ENCODE measurements at places on chromosomes 2 and 18. TPM values are rescaled to one million over a fixed set of nuclear protein-coding genes. Genes with fewer than 3 reads are reported as not detected.
A peak's percentile ranks its signal among the peaks of the same experiment; 100 is the strongest.

The IL1RN gene
- not detected for total RNA-seq

The ANKRD30B gene
- total RNA-seq, result not detected

The IL18R1 gene
- 0.51 TPM for total RNA-seq

The ANTXR1 gene
- 7.5 TPM for total RNA-seq

The EPB41L3 gene
- 16.8 TPM for total RNA-seq

The REG1A gene
- total RNA-seq, result not detected

The ZNF638 gene
- 144 TPM for total RNA-seq

The TXNDC2 gene
- not detected for total RNA-seq

The WNT10A gene
- total RNA-seq, result not detected

The XIRP2 gene
- total RNA-seq, result 5.5 TPM

The CXCR4 gene
- total RNA-seq, result 255 TPM

The SYT4 gene
- 0.26 TPM for total RNA-seq

The CXCR1 gene
- total RNA-seq, result not detected

The LOXL3 gene
- total RNA-seq, result 10.0 TPM

The ACYP2 gene
- total RNA-seq, result 7.0 TPM

The SERPINB12 gene
- total RNA-seq, result not detected

The METTL4 gene
- total RNA-seq, result 13.8 TPM

- no peak for DNase-seq
Observed at GRCh38 chr2:128549094-128549493, 230.4 kb upstream of the HS6ST1 start.

GRCh38 chr2:168819829-168820489 lies 17.5 kb downstream of the NOSTRIN start:
- no peak for DNase-seq

DNA sequence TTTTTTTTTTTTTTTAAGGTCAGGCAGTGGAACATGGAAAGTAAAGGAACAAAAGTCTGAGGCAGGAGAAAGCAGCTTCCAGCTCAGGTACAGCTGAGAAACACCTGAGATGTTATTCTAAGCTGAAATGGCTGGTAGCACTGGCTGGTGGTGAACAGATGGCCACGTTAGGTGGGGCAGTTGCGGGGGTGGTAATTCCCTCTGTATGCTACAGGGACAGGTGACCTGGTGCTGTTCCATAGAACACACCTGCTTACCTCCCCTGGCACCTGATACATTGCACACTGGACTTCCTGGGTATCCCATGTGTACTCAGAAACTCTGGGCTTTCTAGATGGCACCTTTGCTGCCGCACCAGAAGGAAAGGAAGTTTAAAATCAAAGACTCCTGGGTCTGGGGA lies 333.3 kb downstream of the SLC8A1 start:
- no peak for DNase-seq

GRCh38 chr2:232335859-232336215 lies 42.7 kb upstream of the ALPP start:
- no peak for DNase-seq

GRCh38 chr2:186603286-186603685 lies 13.4 kb downstream of the ITGAV start:
- DNase-seq, result no peak

DNA sequence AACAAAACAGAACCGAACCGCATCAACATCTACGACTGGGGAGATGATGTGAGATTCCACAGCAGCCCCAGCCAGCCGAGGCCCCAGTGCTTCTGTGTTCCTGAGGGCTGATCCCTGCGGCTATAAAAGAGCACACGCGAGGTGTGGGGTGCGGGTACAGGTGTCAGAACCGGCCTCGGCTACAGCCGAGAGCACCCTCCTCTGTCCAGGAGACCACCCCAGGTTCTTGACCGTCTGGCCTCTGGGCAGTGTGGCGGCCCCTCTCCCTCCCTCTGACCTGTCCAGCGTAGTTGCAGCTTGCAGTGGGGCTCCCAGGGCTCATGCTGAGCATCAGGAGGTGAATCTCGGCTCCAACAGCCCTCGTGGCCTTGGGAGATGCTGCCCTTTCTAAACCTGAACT lies 23.7 kb downstream of the RTP5 start:
- DNase-seq, result no peak

GRCh38 chr2:6906165-6906741 lies 11.0 kb upstream of the RNF144A start:
- no peak for DNase-seq

- no peak for DNase-seq
Observed at GRCh38 chr2:168194784-168195522, 52.4 kb downstream of the STK39 start.

DNA sequence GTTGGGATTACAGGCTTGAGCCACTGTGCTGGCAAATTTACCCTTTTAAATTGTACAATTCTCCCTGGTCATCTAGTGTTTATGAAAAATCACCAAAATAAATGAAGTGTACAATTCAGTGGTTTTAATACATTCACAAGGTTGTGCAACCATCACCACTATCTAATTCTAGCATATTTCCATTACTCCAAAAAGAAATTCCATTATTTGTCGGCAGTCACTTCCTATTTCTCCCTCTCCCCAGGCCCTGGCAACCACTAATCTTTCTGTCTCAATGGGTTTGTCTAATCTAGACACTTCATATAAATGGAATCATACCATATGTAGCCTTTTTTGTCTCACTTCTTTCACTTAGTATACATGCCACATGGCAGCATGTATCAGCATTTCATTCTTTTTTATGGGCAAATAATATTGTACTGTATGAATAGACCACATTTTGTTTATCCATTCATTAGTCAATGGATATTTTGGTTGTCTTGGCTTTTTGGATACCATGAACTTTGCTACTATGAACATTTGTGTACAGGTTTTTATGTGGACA lies 12.6 kb upstream of the POLE4 start:
- no peak for DNase-seq

- DNase-seq, result no peak
Observed at GRCh38 chr2:27756544-27757498, 14.7 kb upstream of the MRPL33 start.

DNA sequence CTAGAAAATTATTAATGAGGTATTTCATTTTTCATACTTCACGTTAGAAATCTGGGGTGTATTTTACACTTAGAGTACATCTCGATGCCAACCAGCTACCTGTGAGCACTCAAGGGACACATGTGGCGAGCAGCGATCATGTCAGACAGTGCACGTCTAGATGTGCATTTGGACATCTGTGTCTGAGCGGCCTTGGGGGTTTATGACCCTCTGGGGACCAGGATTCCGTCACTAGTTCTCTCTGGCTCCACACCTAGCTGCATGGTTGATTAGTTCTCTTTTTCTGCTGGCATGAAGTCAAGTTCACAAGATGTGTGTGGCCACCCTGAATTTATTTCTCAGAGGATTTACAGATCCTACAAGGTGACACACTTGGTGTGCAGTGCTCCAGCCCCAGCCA lies 192.2 kb downstream of the TSN start:
- DNase-seq, result no peak

- DNase-seq, result peak; percentile 44
Observed at GRCh38 chr2:46299365-46300263, 2.4 kb downstream of the EPAS1 start.

GRCh38 chr18:23994361-23994902 lies 20.1 kb upstream of the TTC39C start:
- no peak for DNase-seq

- DNase-seq, result no peak
Observed at GRCh38 chr2:108536133-108536780, 2.0 kb downstream of the LIMS1 start.

- DNase-seq, result no peak
Observed at GRCh38 chr2:152565884-152566727, 151.2 kb downstream of the PRPF40A start.

DNA sequence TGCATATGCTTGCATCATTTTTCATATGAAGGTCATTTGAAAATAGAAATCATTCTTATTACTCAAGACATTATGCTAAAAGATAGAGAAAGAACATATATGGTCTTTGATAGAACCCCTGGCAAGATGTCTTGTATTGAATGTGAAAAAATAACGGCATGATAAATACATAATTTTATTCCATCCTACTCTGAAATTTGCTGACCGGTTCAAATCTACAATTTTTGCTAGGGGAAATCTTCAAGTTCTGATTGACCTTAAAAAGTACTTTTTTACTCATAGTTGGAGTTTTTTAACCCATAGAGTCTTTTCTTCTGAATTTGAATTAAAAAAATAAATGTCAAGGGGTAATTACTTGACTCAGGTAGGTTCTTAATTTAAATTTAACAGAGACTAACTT lies 920.8 kb downstream of the ERBB4 start:
- no peak for DNase-seq

GRCh38 chr2:74149247-74149525 lies 1.5 kb upstream of the BOLA3 start:
- DNase-seq, result no peak

DNA sequence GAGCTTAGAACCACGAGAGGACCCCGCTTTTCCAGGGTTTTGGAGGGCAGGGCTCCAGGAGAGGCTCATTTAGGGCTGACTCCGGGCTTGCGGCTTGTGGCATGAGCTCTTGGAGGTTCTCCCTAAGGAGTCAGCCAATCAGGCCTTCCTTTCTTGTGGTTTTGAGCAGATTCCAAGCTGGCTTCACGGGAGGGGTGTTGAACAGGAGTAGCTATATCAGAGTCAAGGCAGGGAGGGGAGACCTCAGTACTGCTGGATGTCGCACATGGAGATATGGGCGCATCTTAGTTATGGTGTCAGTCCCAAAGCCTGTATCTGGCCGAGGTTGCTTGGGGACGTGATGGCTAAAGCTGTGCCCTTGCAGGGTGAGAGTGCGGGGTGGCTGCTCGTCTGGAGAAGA lies 98.6 kb downstream of the AGAP1 start:
- DNase-seq, result no peak

DNA sequence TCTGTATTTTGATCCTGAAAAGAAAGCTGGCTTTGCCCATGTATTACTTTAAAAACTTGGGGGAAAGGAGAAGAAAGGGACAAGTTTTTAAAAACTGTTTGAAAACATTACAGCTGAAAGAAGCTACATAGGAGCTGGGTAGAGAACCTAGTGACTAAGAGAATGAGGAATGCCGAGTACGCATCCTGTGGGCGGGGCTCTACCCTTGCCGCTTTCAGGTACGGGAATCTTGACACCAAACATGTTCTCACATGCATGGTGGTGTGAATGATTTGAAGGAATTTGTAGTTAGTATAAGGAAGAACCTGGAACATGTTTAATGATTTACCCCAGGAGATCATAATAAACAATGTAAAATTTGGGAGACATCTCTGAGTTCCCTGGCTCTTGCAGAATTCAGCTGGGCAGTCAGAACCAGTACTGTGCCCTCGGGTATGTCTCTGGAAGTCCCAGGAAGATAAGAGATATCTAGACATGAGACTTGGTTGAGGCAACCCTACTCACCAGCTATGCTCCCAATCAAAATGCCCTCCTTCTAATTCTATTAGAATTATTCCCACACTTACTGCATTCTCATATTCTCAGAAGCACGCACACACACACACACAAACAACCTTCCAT lies 16.5 kb upstream of the TGFA start:
- no peak for DNase-seq

DNA sequence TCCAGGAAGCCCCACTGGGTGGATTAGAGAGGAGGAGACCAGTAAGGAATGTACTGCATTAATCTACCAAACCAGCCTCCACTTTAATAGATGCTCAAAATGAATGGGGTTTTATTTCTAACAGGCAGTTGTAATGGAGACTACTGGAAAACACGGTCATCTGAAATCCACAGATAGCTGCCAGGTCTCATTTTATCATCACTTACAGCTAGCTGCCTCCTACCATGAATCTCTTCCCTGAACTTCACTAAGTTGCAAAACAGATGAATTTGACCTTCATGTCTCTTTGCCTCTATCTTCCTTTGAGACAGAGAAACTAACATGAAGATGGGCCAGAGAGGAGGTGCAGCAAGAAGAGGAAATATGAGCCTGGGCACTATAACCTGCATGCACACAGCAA lies 21.9 kb downstream of the ZBTB7C start:
- DNase-seq, result no peak

DNA sequence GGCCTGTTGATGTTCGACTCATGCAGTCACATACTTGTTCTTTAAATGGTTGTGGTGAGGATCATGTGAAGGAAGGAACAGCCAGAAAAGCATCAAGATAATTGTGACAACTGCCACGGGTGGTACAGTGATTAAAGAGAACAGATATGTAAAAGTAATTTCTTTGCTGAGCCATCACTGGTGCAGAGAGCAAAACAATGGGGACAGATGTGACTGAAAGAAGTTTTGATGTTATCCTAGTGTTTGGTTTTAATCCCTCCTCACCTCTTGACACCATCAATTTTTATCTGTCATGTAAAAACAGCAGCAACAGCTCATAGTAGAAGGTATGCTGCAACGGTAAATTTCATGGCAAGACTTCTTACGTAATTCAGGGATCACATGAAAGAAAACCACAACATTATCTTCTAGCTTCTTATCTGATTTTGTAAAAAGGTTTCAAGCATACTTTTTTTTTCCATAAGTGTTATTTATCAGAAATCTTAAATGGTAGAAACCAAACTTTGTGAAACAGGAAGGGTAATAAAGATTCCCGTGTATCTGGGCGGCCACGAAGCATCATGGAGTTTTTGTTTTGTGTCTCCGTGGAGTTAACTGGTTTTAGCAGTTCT lies 65.2 kb downstream of the PLCL1 start:
- DNase-seq, result no peak

DNA sequence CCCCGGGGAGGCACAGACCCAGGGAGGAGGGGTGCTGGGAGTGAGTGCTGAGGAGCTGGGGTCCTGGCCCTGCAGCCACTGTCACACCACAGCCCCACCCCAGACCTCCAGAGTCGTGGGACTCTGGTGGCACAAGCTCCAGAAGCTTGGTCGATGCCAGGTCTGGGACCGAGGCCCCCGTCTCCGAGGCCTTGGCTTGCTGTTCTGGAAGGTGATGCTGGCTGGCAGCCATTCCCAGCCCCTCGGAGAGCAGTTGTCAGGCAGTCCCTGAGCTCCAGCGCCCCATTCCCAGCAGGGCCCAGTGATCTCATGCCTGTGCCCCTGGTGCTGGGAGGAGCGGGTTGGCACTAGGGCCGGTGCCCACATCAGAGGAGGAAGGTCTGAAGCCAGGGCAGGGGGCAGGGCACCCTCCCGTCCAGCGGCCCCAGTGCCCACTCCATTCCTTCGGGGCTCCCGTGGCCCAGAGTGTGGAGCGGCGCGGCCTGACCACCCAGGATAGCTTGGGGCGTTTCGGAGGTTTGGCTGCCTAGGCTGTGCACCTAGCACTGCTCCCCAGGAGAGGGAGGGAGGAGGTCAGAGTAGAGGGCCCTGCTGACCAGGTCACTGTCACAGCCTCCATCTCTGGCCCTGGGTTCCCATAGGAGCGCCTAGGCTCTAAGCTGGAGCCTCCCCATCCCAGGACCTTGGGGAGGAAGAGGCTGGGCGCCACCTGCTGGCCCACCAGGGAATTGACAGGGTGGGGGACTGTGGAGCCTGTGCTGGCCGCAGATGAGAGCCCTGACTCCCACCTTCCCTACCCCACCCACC lies 16.8 kb upstream of the ALPI start:
- DNase-seq, result peak; percentile 56

DNA sequence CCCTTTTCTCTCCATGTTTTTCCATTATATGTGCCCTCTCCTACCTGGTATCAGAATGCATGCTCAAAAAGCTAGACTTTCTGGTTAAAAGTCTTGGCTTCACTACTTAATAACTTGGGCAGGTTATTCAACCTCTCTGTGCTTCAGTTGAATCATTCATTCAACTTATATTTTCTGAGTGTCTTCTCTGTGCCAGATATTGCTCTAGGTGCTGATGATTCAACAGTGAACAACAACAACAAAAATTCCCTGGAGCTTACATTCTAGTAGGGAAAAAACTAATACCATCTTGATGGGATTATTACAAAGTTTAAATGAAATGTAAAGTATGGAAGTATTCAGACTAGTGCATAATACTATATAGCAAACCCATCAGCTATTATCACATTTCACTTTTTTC lies 55.2 kb downstream of the SOS1 start:
- no peak for DNase-seq

GRCh38 chr2:151886241-151886640 lies 58.0 kb upstream of the ARL5A start:
- DNase-seq, result no peak
